ENCODE measurements at places on chromosomes 4 and X.

- DNase-seq, result no peak
Measured at GRCh38 chr4:56655209-56655626, 25.9 kb downstream of the HOPX start.

DNA sequence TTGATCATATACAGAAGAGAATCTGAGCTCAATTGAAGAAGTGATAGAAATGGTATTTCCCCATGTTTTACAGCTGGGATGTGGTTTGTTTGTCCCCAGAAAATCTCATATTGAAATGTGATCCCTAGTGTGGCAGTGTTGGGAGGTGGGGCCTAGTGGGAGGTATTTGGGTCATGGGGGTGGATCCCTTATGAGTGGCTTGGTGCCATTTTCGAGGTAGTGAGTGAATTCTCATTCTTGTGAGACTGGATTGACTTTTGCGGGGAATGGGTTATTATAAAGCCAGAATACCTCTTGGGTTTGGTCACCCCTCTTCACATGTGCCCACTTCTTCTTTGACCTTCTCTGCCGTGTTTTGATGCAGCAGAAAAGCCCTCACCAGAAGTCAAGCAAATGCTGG lies 29.6 kb upstream of the PAGE1 start:
- DNase-seq, result no peak

DNA sequence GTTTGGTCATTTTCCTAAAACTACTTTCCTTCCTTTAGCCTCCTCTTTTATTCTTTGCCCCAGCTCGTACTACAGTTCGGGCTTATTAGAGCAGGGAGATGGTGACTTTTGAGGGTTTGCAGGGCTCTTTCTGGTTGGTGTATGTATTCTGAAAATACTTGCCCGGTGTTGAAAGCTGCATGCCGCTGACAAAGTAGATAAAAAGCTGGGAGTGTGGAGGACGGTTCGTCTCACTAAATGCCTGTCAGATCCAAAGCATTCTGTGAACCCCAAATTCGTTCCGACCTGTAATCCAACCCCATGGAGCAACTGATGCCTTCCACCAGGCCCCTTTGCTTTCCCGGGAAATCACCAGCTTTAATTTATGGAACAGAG lies 19.2 kb downstream of the TRIM2 start:
- DNase-seq, result no peak

- peak; percentile 43 for DNase-seq
Measured at GRCh38 chrX:153669174-153669890, 4.3 kb downstream of the PNCK start.

GRCh38 chr4:43766648-43767047 lies 682.0 kb downstream of the KCTD8 start:
- DNase-seq, result no peak

DNA sequence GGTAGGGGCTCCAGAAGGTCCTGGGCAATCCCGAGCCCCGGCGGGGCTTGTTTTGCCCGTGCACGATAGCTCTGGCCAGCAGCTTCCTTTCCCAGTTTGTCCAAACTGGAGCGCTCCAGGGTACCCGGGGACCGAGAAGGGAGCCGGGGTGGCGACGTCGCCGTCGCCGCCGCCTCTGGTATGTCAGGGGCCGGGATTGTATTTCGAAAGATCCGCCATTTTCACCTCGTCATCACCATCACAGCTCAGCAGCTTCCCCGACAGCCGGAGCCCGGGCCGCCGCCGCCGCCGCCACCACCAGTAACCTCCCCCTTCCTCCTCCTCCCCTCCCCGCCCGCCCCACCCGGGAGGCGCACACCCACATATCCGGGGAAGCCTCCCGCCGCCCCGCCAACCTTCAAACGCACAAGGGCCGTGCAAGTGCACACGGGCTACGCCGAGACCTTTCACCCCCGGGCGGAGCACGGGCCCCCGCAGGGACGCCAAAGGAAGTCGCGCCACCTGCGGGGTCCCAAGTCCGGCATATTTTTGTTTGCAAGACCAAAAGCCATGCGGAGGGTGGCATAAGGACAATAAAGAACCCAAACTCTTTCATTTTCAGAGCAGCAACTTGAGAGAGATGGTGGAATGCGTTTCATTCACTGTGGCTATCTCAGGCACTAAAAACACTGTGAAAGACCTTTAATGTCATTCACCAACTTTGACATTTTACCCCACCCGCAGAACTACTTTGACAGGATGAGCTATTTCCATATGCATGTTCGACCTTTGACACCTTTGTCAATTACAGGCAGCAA lies at the start of gene LIN54:
TSS of gene LIN54 (minus strand) at position 302 of the 797 bp plus-strand sequence. CDS start 25,979 bp downstream, outside the sequence.
- peak; percentile 63 for DNase-seq

DNA sequence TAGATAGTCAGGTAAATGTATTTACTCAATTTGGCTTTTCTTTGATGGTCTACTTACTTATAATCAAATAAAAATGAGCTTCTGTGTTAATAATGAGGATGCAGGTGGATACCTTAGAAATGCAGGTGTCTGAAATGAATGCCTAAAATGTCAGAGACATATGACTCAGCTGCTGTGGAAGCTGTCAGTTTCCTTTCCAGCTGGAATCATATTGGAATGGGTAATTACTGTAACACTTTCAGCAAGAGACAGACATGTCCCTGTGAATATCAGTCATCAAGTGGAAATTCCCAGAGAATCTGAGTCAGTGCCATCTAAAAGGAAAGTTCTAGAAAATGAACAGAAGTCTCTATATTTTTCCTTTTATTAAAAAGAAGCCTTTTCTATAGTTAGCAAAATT lies 783.0 kb upstream of the AADAT start:
- DNase-seq, result no peak

GRCh38 chrX:10110984-10111363 lies 45.8 kb upstream of the CLCN4 start:
- no peak for DNase-seq

DNA sequence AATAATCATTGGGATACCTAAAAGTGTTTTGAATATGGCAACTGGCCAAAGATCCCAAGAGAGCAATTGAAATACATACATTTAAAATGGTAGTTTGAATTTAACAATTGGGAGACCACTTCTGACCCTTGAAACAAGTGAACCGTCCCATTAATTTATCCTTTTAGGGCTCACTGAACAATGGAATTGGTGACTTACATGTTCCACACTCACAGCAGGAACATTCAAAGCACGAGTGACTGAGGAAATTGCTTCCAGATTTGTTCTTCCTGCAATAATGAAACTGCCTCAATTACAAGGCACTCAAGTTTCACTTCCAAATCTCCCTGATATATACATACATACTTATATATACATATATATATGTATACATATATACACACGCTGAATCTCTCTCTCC lies 20.6 kb downstream of the SLC39A8 start:
- no peak for DNase-seq

GRCh38 chr4:2944091-2944482 lies 19.1 kb downstream of the NOP14 start:
- DNase-seq, result no peak

GRCh38 chrX:6986915-6987314 lies 160.6 kb upstream of the STS start:
- no peak for DNase-seq

GRCh38 chr4:110631584-110632505 lies 9.0 kb upstream of the PITX2 start:
- DNase-seq, result peak; percentile 85

GRCh38 chr4:118834070-118834469 lies 1.9 kb downstream of the SEC24D start:
- no peak for DNase-seq

GRCh38 chr4:24793219-24794005 lies 2.0 kb upstream of the SOD3 start:
- DNase-seq, result no peak

- no peak for DNase-seq
Measured at GRCh38 chr4:138174981-138175794, 67.0 kb downstream of the SLC7A11 start.

GRCh38 chr4:151753056-151753455 lies 7.8 kb downstream of the GATB start:
- no peak for DNase-seq

GRCh38 chrX:79524642-79525041 lies 157.5 kb upstream of the ITM2A start:
- no peak for DNase-seq

GRCh38 chr4:138275963-138276621 lies 33.9 kb upstream of the SLC7A11 start:
- DNase-seq, result peak; percentile 63

GRCh38 chrX:104707572-104707971 lies 141.6 kb downstream of the IL1RAPL2 start:
- no peak for DNase-seq

GRCh38 chr4:157514711-157515110 lies 294.2 kb downstream of the GRIA2 start:
- peak; percentile 10 for DNase-seq

DNA sequence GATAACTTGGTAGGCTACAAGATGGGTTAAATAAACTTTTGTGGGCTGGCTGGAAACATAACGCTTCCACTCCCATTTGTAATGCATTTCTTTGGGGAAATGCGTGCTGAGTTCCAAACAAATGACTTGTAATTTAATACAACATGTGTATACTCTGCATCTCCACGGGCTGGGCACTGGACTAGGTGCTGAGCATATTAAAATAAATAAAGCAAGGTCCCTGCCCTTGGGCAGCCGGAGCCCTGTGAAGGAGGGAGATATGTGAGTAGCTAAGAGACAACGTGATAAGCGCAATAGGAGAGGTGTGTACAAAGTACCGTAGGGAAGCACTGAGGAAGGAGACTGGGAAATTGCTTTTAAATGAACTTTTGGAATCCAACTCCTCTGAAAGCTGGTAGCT lies 147.2 kb upstream of the RBPJ start:
- DNase-seq, result no peak

GRCh38 chrX:133473451-133473850 lies 58.2 kb upstream of the GPC4 start:
- no peak for DNase-seq

DNA sequence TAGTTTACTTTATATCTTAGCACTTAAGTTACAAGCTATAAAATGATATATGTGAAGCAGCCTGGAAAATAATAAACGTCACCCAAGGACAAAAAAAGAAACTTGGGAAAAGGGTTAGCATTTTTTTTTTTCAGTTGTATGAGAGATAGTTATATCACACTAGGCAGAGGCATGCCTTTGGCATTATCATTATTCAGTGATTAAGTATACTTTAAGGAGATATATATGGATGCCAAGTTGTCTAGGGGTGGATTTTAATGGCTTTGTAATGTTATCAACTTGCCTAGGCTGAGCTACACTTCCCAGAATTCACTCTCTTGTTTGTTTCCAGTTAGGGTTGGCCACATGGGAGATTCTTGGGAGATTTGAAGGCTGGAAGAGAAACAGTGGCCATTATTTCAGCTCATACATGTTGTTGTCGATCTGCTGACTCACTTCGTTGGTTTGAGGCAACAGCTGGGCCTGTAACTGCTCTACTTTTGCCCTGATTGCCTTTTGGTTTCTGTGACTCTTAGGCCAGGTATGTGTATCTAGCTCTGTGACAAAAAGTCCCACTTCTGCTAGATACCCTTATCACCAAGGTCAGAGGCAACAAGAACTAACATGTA lies 11.5 kb upstream of the SRPX start:
- no peak for DNase-seq

DNA sequence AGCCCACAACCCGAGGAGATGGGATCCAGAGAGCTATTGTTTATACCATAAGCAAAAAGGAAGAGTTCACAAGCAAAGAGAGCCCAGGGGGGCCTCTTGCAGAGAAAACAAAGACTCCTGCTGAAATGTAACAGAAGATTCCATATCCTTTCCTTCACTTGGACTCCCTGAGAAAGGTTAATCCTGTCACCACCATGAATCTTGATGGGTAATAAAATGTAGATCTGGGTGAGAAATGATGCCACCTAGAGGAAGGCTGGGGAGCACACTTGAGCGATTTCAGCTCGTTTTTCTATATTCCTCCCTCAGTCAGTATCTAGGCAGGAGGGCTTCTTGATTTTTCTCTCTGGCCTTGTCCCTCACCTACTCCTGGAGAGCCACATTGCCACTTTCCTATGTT lies 10.2 kb upstream of the KCNE5 start:
- DNase-seq, result peak; percentile 28

GRCh38 chrX:55451626-55451989 lies 319 bp upstream of the MAGEH1 start:
- DNase-seq, result peak; percentile 2

GRCh38 chr4:10083861-10084641 lies 32.5 kb downstream of the WDR1 start:
- DNase-seq, result no peak

GRCh38 chrX:1581132-1581531 lies 10.3 kb upstream of the AKAP17A start:
- DNase-seq, result peak; percentile 26

DNA sequence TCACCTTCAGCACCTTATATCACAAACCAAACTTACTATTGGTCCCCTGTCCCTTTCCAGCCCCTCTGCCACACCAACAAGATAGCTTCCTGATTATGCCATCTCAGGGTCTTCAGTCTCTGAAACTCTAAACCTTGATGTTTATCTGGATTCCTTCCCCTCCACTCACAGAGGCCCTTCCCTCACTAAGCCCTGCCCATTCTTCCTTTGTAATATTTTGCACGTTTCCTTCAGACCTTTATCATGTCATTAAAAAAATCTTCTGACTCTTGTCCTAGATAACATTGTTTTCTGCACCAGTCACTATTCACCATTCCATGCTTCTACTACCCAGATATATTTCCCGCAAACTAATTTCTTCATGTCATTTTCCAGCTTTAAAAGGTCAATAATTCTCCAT lies 17.7 kb upstream of the CEP135 start:
- no peak for DNase-seq

- no peak for DNase-seq
Measured at GRCh38 chr4:21827575-21827974, 121.0 kb downstream of the KCNIP4 start.

GRCh38 chrX:31213941-31214340 lies 142.1 kb upstream of the FTHL17 start:
- DNase-seq, result no peak

DNA sequence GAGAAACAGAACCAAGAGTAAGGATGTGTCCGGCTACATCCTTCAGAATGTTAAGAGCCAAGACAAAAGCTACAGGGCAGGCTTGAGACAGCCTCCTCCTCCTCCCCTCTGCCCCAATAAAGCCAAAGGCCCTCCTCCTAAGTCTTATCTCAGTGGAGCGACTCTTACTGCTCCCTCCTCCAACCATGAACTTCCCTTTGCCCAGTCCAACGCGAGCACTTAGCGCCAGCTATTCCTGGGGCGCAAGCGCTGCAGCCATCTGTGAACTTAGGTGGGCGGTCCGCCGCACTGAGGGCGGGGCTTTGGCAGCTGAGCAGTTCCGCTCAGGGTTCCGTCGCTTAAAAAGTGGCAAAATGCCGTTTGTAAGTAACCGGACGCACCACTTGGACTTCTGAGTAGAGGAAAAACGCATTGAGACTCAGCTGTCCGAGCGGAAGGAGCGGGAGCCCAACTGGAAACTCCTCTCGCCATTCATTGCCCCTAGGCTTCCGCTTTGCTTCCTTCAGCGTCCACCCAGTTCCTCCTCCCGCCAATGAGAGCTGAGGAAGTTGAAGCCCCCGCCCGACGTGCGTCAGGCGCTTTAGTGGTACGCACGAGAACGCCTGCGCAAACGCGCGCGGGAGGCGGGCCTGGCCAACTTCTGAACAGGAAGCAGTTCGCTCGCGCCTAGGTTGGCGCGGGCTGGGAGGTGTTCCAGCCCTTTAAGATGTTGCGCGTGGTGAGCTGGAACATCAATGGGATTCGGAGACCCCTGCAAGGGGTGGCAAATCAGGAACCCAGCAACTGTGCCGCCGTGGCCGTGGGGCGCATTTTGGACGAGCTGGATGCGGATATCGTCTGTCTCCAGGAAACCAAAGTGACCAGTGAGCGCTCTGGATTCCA lies at the start of gene APEX2:
TSS of gene APEX2 (plus strand) at position 647 of the 882 bp plus-strand sequence. CDS start at position 707, 60 bp downstream.
- DNase-seq, result peak; percentile 93

GRCh38 chrX:123153846-123154335 lies 30.2 kb upstream of the GRIA3 start:
- no peak for DNase-seq

GRCh38 chr4:83657336-83657735 lies 121.4 kb downstream of the GPAT3 start:
- DNase-seq, result no peak
